ENCODE measurements at places on chromosomes 7 and 10.

DNA sequence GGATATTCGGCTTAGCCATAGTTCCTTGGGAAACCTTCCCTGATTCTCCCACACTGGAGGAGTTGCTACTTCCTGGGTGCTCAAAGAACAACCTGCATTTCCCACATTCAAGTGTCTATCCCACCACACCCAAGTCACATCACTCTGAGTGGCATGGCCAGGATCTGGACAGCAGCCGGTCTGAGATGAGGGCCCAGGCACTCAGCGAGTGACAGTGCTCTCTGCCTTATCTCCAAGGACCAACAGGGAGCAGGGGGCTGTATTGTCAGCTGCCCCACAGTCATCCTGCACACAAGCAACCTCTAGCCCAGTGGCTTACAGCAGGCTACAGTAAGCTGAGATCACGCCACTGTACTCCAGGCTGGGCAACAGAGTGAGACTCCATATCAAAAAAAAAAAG lies 16.1 kb upstream of the SLC18A3 start:
- no peak for DNase-seq

DNA sequence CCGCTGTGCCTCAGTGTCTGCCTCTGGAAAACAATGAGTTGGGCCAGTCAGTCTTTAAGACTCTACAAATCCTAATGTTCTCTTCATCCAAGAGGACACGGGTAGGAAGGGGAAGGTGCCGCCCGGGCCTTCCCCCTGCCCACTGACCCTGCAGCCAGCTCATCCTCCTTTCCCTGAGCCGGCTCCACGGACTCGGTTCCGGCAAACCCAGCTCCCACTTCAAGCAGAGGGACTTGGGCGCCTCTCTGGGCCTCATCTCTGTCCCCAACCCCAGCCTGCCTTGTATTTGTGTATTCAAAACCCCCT lies 95.6 kb downstream of the C10orf105 start:
- DNase-seq = no peak

DNA sequence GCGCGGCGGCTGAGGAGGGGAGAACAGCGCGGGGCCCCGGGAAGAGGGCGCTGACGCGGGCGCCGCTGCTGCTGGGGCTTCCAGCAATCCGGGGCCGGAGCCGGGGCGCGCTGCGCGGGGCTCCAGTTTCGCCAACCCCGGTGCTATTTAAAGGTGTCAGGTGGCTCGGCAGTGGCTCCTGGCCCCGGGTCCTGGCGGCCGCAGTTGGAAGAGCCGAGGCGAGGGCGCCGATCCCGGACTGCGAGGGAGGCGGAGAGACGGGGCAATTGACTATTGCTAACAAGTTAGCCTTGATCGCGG lies 347 bp downstream of the LBX1 start:
- DNase-seq = peak; percentile 34

DNA sequence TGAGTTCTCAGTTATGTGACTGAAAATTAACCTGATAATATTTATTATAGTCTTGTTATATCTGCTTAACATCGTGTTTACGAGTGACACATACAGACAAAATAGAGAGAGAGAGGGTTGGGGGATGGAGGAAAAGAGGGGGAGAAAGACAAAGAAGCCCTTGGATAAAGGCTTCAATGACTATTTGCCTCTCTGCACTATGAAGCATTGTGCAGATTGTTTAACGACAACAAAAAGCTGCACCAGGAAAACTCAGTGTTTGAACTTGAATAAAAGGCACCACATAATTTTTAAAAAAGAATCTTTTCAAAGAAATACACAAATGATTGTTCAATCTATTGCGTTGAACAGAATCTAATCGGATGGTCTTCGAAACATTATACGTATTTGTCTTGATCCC lies 27.8 kb downstream of the MAGI2 start:
- no peak for DNase-seq

DNA sequence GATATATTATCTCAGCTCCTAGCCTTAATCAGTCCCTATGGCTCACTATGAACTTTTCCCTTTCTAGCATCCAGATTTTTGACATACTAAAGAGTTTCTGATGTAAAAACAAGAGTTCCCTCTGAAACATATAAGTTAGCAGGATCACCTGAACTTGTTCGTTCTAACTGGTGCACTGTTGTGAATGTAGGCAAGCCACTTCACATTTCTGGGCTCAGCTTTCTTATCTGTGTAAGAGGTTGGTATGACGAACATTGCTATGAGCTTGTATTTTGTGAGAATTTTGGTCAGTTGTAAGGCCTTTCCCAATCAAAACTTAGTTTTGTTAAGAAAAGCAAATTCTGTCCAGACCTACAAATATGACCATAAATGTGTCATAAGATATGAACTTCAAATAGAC lies 46.1 kb downstream of the MAGI2 start:
- DNase-seq = no peak

GRCh38 chr10:104376784-104377300 lies 23.2 kb downstream of the CFAP58 start:
- DNase-seq = no peak

GRCh38 chr10:33032654-33033151 lies 74.7 kb upstream of the ITGB1 start:
- DNase-seq = no peak

DNA sequence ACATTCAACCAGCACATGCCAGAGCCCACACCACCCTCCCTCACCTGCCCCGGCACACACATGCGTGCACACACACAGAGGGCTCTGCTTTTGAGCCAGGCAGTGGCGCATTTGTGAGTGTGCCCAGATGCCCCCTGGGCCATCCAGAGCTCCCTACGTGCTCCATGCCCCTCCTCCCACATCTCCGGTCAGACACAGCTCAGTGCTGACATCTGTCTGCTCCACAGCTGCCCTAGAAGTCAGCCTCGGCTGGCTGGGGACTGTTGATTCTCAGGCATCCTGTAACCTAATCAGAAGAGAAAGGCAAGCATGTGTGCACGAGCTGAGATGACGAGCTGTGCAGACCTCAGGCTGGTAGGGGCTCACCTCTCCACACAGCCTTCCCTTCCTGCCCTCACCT lies 135.1 kb downstream of the ZMIZ1 start:
- DNase-seq = no peak
